DMS79 (cell line): ENCODE measurements at places on chromosomes 12 and 14.

DNA sequence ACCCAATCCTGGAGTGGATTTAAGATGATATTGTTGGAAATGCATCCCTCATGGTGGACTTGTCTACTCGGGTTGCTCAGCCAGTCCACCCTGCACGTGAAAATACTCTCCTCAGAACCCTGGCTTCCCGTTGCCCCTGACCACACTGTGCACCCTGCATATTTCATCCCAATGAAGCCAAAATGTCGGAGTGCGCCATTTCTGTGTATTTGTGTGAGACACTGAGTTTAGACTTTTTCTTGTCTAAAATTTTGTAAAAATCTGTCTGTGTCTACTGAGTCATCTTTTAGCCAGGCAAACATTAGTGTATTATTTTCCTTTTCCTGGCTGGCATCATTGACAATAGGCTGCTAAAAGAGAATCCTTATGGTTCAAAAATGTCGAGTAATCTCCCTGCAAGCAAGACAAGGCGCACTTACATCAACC is 485 bp upstream of the PNMA1 start:
- peak; percentile 63 for DNase-seq

DNA sequence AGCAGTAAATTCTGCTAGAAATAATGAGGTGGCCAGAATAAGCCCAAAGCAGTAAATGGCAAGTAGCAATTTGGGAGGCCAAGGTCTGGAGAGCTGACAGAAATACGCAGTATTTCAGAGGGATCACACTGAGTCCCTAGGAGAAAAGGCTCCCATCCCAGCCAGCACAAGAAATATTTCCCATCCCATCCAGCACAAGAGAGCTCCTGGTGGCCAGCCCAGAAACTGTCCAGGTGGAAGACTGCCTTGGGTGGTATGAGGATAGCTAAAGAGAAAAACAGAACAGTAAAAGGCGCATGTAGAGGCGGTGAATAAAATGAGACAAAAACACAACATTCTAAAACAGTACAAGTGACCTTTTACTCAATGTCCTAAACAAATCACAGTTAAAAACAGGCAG is 120.7 kb downstream of the HECTD4 start:
- DNase-seq, result no peak

DNA sequence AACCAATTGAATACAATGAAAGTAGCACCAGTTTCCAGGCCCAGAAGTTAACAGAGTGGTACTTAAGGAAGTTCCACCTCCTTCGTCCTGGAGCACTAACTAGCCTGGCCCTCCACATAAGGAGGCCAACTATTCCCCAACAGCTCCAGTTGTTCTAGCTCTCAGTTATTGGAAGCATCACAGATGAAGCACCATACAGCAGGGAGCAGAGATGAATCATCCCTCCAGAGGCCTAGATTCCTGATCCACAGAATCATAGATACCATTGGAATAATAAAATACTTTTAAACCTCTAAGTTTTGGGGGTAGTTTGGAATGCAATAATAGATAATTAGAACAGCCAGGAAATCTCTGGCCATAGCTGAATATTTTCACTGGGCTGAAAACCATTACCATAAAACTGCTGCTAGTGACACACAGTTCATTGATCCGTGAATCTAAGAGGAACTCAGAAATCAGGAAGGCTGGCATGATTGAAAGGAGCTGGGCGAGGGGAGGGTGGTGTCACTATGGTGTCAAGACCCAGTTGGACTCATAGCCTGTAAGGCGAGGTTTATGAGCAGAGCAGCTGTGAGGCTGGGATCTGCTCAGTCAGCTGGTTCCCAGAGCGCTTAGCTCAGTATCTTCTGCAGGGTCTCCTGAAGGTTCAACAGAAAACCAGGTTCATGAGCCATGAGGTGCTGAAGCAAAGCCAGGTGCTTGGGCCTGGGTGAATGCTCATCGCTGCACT is 371.4 kb upstream of the TMTC1 start:
- DNase-seq, result no peak

- peak; percentile 68 for DNase-seq
These were observed 225.1 kb upstream of the FSCB start for GRCh38 chr14:44732144-44732543.

GRCh38 chr12:22459838-22460490 is 84.4 kb downstream of the C2CD5 start:
- no peak for DNase-seq

DNA sequence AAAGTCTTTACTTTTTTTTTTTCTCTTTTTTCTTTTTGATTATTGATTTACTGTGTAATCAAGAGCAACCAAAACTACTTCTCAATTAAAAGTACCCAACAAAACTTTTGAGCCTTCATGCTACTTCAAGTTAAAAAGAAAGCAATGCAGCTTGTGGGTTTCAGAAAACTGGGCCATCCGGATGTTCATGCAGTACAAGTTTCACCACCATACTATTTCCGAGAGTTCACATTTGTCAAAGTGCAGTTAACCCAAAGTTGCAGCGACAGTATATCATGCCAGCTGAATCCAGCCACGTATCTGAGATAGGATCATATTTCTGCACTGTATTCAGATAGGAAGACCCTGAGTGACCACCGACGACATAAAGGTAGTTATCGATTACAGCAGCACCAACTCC is 33.0 kb downstream of the KLHL28 start:
- DNase-seq, result no peak

- no peak for DNase-seq
These were observed 138.5 kb upstream of the SYT1 start for GRCh38 chr12:78725951-78726580.
